ENCODE measurements at places on chromosomes 5 and 9.

DNA sequence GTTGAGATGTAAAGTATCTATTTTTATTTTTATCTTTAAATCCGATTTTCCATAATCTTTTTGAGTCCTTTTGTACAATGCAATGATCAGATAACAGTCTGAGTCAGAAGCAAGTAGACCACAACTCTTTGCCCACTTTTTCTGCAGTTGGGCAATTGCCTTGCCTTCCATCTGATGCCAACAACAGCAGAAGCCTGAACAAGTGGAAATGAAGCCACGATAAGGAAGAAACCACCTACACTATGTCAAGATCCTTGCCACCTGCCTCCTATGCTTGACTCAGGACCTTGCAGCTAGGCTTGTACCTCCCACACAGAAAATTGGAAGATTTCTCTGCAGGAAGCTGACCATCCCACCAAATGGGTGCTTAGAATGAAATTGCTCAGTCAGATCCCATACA lies 78.6 kb downstream of the ANXA1 start:
- DNase-seq = no peak

DNA sequence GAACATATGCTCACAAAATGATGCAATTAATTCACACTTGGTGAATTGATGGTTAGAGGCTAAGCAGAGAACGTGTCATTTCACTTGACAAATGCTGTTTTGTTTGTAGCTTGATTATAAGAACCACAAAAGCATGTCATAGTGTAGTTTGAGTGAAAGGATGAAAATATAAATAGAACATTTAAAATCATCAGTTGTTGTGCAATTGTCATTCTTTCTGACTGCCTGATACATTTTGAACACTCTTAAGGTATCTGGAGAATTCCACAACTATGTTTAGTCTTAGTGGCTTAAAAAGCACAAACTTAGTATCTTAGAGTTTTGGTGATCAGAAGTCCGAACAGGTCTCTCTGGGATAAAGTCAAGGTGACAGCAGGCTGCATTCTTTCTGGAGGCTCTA lies 129.4 kb downstream of the BASP1 start:
- no peak for DNase-seq

DNA sequence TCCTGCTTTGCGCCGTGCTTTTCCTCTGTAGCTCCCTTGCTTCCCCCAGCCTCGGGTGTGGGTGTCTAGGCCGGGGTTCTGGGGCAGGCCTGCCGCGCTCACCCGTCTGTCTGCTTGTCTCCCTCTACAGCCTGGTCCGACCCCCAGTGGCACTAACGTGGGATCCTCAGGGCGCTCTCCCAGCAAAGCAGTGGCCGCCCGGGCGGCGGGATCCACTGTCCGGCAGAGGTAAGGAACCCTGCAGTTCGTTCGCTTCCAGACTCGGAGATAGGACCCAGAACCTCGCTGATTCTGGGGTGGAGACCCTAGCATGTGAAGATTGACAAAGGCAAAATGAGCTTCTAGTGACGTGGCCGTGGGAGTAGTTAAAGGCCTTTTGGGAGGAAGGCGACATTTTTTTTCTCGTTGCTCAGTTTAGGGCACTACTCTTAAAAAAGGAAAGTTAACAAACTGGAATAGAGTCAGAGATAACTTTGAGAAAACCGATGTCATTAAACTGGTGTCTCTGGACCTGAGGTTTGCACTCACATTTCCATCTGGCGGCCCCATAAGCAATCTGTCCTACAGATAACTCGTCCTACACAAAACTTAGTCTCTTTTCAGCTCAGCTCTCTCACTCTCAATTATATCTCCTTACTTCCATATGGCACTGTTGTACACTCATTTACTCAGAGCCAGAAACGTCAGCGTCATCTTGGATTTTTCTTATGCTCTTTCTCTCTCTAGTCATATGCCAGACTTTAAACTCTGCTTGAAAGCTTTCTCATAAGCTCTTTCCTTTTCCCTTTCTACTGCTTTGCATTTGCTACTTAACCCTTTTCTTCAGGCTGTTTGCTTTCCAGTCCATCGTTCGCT lies 561 bp downstream of the SEC61B start:
- DNase-seq = no peak

DNA sequence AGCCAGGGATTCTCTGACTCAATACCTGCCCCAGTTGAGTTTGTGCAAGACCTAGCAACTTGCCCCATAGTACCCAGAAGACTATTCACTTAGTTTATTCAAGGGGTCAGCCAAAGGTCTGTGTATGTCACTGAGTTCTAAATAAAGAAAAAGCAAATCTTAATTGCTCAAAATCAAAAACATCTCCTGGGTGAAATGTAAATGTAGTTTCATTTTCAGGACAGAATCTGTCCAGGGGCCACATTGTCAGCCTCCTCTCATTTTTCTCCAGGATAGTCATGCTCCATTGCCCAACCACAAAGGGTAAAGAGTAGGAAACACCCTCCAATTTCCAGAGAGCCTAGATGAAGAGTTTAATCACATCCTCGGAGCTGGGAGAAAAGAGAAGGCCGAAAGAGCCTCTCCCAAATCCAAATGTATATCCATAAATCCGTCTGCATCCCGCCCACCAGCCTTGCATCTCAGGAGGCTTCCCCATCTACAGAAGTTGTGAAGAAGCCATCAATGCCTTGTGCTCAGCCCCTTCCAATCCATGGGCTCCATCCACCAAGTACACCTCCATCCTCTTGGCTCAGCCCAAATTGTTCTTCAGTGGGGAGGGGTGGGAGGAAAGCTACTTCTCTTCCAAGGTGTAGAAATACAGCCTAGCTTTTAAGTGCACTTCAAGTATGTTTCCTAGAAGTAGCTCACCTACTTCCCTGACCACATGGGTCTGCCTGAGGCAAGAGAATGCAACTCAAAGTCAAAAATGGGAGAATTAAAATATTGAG lies 26.9 kb downstream of the ADAM19 start:
- DNase-seq = no peak

- no peak for DNase-seq
These were observed 32.2 kb downstream of the IER5L start for GRCh38 chr9:129145841-129146292.

Measured in neural crest cell (in vitro differentiated cells).